GF-D8 (cell line): ENCODE measurements at places on chromosomes 13 and 19.

DNA sequence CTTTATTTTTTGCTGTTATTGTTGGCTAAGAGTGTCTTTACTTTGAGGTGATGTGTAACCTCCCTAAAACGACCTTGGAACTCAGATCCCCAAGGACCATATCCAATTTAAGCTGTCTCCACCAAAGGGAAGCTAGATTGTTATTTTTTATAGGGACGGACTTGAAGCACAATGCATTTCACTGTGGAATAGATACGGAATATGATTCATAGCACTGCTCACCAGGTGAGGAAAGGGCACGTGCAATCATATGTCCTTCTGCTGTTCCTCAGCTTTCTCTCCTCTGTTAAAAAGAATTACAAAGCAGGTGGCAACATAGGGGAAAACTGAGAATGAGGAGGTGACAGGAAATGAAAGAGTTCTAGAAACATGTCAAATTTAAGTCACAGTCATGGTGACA, 679.0 kb downstream of the PCDH9 start:
- no peak for DNase-seq

DNA sequence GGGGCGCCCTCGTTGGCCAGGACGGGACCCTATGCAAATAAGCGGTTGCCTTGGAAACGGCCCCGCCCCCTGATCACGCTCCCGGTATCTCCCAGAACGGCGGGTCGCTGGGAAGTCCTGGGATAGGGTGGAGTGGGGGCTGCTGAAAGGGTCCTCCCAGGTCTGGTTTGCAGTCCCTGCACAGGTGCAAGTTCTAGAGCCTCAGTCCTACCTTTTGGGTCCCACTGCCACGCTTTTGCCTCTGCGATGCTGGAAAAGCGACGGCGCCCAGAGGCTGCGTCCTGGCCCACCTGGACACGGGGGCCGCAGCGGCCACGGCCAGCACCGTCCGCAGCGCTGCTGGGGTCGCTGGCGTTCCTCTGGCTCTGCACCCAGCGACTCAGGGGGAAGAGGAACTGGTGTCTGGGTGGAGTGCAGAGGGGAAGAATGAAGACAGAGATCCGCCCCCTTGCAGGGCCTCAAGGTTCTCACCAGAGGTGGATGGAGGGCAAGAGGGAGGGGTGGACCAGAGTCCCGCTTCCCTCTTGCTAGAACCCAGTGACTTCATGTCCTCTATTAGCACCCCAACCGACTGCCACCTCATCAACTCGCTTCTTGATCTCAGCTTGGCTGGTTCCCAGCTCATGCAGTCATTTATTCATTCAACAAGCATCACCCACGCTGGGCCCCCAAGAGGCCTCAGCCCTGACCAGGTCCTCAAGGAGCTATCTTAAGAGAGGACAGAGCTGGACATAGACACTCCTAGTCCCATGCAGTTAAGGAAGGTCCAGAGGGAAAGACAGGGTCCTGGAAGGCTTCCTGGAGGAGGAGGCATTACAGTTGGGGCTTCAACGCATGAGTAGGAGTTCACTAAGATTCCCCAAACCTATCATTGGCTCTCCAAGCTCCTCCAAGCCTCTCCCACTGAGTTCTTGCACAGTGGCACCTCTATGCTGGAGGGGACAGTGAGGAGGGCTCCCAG, at the start of gene LRRC25:
TSS of gene LRRC25 (minus strand) at position 381 of the 961 bp plus-strand sequence. CDS start 659 bp downstream, outside the sequence.
- DNase-seq, result peak; percentile 36

DNA sequence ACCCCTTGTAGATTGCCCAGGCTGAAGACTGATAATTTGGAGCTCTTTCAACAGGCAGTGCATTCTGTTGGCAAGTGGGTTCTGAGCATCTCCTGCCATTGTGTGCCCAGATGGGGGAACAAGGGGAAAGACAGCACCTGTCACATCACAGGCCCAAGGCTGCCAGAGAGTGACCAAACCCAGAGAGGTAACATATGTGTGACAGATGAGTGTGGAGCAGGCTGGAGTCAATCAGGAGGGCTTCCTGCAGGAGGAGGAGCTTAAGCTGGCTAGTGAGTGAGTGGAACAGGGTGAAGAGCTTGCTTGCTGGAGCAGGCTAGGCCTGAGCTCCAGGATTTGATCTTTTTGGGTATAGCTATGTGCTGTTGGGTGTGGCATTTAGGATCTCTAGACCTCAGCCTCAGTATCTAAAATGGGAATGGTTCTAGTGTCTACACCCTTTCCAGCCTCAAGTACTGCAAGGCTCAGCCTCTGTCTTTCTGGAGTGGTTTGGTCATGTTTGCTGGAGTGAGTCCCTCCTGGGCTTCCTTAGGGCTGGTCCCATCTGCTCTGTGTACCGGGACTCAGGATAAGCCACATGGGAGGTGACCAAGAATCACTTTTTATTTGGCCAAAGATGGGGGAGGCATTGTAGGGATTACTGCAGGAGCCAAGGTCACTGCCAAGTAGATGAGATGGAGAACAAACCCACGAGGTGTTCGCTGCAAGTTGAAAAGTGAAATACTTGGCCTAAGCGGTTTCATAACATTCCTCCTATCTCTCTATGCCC, 152.4 kb upstream of the TSHZ3 start:
- DNase-seq, result no peak

DNA sequence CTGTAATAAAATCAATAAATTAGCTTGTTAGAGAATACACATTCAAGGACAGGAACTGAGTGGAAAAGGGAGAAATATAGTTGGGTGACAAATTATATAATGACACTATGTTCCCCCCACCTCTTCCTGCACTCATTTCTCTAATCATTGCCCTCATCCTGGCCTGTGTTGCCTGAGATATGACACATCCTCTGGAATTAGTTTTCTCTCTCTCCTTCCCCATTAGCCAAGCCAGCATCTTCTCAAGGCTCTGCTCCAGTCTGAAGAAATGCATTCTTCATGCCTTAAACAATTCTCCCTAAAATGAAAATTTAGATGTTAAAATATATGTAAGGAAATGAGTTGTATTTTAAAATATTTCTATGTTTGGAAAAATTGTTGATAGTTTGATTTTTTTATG, 280.3 kb downstream of the POU4F1 start:
- no peak for DNase-seq

DNA sequence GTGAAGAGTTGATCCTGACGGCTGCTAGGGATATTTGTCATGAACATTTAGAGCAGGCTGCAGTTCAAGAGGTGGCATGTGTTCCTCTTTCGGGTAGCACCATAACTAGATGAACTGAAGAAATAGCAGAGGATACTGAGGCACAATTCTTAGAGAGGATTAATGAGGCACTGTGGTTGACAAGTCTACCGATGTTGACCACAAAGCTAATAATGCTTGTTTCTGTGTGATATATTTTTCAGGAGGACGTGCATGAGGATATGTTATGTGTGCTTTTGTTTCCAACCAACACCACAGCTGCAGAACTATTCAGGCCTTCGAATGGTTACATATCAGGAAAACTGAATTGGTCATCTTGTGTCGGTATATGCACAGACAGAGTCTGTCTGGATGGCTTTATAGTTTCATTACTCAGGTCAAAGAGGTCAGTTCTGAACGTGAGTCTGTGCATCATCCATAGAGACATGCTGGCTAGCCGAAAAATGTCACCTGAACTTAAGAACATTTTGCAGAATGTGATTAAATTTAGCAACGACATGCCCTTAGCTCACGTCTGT, 210.1 kb upstream of the IRS2 start:
- DNase-seq, result no peak

DNA sequence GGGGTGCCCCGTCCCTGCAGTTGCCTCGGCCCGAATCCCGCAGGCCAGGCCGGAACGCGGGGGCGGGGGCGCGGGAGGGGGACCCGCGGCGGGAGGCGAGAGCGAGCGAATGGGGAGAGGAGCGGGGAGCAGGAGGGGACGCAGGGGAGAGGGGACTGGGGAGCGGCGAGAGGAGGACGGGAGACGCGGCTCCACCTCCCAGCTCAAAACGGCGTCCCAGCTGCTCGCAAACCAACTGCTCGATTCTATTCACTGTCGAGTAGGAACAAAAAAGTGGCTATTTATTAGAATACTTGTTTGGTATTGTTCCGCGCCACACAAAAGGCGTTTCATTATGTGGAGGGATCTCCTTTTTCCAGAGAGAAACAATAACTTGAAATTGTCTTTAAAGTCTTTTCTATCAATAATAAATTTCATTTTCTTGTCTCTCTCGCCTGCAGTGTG, 10.6 kb upstream of the SOX1 start:
- DNase-seq, result no peak

DNA sequence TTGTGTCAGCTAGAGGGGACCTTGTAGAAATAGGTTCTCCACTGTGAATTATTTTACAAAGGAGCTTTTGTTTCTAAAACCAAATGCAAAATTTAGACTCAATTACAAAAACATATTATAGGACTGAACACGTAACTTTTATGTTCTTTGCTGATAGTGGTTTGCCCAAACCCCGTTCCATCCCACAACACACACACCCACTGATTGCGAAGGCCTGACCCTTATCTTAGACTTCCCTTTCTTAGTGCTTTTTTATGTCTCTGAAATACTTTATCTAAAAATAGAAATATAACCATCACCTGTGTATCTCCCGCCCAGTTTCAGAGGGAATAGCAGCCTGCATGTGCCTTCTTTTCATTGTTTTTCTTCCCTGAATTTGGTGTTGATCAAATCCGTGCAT, 13.0 kb downstream of the CCNA1 start:
- peak; percentile 64 for DNase-seq

GRCh38 chr19:45929247-45929646, 14.7 kb upstream of the NANOS2 start:
- no peak for DNase-seq

DNA sequence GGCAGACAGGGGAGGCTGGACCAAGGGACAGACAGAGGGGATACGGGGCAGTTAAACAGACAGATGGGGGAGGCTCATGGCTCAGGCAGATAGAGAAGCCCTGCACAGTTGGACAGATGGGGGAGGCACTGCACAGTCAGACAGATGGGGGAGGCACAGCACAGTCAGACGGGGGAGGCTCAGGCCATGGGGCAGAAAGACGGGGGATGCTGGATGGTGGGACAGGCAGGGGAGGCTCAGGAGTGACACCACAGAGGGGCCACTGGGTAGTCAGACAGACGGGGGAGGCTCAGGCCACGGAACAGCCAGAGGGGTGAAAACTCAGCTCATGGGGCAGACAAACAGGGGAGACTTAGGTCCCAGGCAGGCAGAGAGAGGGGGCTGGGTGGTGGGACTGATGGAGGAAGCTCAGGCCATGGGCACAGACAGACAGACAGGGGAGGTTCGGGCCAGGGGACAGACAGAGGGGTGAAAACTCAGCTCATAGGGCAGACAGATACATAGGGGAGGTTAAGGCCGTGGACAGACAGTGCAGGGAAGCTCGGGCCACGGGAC, 886 bp downstream of the MFSD12 start:
- DNase-seq, result no peak

DNA sequence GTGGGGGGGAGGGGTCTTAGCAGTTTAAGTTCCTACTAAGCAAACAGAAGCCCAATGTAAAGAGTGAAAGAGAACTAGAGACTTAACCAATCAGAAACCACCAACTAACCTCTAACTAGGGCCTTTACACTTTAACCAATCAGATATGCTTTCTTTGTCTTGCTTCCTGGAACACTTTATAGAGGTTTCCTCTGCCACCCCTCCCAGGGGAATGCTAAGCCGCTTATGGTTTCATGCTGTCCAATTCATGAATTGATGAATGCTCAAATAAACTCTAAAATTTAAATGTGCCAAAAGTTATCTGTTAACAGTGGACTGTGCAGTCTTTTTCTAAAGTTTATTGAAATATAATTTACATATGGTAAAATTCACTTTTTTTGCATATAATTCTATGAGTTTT, 33.9 kb upstream of the LATS2 start:
- peak; percentile 6 for DNase-seq

DNA sequence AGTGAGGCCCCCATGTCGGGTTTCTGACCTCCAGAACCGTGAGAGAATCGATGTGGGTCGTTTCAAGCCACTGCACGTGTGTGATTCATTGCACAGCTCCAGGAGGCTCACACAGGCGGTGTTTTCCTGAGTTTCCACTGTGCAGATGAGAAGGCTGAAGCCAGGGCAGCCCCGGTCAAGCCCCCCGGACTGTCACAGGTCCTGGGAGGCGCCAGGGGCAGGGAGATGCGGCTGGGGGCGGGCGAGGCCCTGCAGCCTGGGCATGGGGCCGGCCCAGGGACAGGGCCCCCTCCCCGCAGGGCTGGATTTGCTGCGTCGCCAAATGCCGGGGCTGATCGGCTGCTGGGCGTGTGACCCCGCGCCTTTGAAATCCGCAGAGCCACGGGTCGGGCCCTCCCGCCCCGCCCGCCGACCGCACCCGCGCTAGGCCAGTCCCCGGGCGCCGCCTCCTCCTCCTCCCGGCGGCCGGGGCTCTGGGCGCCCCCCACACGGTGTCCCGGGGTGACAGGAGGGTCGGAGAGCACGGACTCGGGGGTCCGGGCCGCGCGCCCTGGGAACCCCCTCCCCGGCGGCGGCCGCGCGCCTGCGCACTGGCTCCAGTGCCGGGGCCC, 9.9 kb upstream of the MKNK2 start:
- no peak for DNase-seq

GRCh38 chr13:34464011-34464410, 478.1 kb upstream of the NBEA start:
- DNase-seq, result no peak

DNA sequence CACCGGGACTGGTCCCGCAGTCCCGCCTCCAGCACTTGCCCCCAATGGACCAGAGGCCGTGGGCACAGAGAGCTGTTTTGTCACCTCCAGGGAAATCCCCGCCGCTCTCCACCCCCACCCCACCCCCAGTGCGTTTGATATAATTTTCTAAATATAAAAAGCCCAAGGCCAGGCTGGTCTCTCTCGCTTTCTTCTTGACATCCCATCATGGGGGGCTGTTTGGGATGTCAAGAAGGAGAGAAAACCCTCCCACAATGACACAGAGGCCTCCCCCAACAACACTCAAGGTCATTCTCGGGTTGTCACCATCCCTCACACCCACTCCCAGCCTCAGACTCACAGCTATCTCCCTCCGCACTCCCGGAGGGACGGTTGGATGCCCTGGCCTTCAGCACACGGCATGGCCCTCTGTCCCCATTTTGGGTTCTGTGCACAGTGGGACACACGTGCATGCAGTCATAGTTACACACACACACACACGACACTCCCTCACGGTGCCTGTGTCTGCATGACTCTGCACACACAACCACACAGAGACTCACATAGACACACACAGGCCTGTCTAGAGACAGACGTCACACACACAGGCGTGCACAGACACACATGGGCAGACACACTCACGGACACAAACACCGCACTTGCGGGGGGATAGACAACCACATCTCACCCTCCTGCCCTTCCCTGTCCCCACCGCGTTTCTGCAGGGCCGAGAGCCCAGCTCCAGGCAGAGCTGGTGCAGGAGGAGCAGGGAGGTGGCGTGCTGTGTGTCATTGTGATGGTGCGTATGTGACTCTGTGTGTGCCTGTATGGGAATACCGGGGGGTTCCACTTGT, 4.8 kb upstream of the NFIC start:
- no peak for DNase-seq

- DNase-seq, result no peak
These were observed 17.7 kb downstream of the INTS6 start for GRCh38 chr13:51435002-51435578.
